ENCODE measurements at places on chromosomes 7 and 10.

DNA sequence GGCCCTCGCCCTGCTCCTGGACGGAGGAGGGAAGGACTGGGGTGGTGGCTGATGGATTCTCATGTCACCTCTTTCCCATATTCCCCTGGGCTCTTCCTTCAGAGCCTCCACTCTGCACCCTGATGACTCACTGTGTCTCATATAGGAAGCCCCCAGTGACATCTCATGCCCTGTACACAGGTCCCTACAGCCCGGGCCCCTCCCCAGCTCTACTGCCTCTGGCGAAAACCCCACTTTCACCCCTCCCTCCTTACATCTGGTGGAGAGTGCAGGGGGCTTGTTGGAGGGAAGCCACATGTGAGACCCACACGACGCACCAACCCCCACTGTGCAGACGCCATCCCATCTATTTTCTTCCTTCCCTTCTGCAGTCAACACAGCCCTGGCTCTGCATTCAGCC, 72.8 kb upstream of the ZNF479 start:
- no peak for DNase-seq

- no peak for DNase-seq
Measured at GRCh38 chr7:84195295-84196060, 889 bp upstream of the SEMA3A start.

- DNase-seq: no peak
Measured at GRCh38 chr7:37208528-37208927, 240.1 kb downstream of the ELMO1 start.

GRCh38 chr10:124020981-124021815, 72.2 kb downstream of the CHST15 start:
- no peak for DNase-seq

DNA sequence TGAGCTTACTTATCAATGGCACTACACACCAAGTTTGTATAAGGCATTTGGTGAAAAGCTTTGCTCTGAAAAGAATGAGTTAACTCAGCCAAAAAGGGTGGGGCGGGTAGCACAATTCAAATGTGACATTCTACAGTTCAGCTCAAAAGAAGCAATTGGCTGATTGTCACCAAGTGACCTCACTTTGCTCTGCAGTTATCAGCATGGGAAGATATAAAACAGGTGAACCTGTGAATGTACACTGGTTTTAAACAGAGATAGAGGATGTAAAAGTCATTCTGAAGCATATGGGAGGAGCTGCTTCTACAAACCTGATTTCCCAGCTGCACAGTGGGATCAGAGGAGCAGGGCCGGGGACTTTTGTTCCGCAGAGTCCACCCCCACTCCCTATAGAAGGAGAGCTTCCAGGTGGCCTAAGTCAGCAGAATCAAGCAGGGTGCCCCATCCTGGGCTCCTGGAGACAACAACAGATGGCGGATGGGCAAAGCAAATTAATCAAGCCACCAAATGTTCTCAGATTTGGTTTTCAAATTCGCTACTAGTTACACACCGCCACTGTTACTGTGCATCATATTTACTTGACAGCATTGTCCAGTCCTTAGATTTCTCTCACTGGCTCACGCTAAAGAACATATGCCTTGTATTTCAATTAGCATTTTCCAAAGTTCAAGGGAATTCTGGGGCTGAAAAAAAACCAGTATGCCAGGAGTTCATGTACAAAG, 27.5 kb upstream of the NPVF start:
- DNase-seq: no peak

DNA sequence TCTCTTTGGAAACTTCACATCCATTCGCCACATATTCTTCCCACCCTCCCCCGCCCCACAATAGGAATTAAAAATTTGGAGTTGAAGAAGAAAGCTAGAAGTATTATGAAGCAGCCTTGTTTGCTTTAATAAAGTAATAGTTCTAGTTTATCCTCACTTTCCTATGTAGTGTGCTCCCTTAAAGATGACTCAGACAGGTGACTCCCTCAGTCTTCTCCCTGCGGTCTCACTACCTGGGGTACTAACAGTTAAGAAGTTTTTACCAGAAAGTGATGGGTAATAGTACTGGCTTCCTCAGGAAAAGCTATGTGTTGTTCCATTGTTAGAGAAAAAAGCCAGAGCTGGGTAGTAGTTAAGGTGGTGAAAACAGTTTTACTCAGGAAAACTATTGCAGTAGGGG, 58.6 kb downstream of the CCNY start:
- DNase-seq: no peak

- DNase-seq: no peak
Measured at GRCh38 chr7:86749741-86750665, 106.3 kb downstream of the GRM3 start.

DNA sequence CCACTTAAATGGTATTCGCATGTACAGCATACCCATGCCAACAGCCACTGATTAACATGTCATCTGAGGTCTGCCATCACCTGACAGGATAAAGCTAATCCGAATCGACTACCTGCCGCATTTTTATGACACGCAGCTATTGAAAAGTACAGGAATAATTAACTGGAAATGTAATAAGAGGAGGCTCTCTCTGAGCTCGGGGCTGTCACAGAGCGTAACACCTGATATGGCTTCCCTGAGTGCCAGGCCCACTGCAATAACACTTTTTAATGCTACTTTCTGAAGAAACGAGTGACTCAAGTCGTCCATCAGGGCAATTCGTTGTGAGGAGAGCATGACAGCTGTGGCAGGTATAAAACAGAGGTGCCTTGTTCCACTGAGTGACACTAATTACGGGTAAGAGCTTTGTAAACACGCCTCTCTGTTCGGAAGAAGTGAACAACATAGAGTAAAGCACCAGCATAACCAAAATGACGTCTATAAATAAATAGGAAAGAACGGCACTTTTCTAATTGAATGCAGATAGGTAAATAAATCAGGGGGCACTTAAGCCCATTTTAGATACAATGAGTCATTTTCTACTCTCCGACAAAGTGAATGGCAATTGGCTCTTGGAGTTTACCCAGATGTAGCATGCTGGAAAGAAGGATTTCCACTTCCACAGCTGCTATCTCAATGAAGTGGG, 56.5 kb upstream of the CREB5 start:
- no peak for DNase-seq

DNA sequence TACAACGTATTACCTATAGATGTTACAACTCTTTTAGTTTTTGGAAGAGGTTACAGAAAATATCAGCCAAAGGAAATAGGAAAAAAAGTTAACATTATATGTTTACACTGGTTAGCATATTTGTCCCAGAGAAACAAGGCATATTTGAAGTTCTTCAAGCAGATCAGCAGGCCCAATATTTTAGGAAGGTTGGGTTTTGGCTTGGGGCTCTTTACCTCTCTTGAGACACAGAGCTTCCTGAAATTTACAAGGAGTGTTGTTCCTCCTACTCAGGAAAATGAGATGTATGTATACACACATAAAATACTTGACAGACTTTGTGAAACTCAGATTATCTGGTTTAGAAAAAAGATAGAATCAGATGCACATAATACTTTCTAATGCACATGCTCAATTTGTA, 323.6 kb downstream of the HGF start:
- DNase-seq: no peak

- DNase-seq: no peak
Measured at GRCh38 chr10:132704008-132704814, 81.7 kb downstream of the NKX6-2 start.

- no peak for DNase-seq
Measured at GRCh38 chr7:116367171-116367813, 132.2 kb upstream of the CAV2 start.

DNA sequence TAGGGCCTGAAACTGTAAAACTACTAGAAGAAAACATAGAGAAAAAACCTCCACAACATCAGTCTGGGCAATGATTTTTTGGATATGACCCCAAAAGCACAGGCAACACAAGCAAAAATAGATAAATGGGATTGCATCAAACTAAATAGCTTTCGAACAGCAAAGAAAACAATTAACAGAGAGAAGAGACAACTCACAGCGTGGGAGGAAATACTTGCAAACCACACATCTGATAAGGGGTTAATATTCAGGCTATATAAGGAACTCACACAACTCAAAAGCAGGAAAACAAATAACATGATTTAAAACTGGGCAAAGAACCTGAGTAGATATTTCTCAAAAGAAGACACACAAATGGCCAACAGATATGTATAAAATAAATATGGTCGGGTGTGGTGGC, 7.7 kb upstream of the GSTK1 start:
- no peak for DNase-seq

DNA sequence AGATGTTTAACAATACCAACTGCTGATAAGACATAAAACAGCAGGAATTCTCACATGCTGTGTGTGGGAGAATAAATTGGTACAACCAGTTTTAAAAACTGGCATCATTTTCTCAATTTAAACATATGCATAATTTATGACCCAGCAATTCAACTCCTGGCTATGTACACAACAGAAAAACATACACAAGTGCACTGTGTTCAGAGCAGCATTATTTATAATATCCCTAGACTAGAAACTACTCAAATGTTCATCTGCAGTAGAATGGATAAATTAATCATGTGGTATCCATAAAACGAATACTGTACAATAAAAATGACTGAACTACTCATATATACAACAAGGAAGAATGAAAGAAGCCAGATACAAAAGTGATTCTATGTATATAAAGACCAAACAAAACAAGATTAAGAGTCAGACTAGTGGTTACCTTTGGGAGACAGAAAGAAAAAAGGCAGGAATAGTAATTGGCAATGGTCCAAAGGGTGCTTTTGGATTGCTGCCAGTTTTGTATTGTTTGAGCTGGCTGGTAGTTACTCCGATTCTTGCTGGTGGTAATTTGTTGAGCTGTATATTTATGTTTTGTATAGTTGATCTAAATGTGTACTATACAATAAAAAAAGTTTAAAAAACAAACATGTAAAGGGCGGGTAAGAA, 306.0 kb downstream of the TFEC start:
- DNase-seq: no peak

GRCh38 chr10:58969576-58969975, 206.9 kb upstream of the PHYHIPL start:
- DNase-seq: no peak

DNA sequence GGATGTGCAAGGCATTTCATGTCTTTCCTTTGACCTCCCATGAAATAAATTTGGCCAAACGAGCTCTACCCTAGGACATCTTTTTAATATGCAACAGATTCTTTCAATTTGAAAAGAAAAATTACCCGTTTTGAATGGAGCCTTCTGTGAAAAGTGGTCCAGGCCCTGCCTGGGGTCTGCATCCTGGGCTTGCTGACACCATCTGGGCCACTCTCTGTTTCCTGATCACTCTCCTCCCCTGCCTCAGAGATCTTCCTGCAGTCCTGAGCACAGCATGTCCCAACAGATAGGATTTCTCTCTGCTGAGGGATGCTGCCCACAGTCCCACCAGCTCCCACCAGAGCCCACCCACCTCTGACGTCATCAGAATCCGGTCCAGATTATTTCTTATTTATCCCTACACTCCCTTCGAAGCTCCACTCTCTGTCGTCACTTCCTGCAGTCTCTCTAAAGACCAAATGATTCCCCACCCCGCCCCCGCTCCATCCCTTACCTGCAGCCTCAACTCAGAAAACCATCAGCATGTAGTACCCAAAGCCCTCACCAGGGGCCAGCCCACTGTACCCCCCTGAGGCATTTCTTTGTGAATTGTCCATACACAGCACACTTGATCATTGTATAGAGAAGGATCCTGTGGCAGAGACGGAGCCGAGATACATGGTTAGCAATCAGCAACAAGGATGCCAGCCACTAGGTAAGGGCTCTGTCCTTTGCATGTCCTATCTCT, 192.1 kb upstream of the MGMT start:
- DNase-seq: no peak

DNA sequence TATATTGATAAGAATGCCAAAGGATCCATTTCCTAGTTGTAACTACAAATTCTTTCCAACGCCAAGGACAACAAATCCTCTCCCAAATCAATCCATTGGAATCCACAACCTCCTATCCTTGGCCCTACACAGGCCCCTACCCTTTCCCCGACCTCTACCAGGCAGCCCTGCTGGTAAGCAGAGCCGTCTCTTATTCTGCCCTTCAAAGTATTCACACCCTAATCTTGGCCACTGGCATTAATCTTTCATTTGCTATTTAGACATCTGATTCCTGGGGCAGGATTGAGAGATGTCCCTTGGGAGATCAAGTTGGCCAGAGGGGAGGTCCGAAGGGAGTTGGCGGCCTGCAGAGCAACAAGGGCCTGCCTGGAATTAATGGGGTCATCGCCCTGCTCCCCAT, 161.4 kb downstream of the PLXNA4 start:
- DNase-seq: no peak

DNA sequence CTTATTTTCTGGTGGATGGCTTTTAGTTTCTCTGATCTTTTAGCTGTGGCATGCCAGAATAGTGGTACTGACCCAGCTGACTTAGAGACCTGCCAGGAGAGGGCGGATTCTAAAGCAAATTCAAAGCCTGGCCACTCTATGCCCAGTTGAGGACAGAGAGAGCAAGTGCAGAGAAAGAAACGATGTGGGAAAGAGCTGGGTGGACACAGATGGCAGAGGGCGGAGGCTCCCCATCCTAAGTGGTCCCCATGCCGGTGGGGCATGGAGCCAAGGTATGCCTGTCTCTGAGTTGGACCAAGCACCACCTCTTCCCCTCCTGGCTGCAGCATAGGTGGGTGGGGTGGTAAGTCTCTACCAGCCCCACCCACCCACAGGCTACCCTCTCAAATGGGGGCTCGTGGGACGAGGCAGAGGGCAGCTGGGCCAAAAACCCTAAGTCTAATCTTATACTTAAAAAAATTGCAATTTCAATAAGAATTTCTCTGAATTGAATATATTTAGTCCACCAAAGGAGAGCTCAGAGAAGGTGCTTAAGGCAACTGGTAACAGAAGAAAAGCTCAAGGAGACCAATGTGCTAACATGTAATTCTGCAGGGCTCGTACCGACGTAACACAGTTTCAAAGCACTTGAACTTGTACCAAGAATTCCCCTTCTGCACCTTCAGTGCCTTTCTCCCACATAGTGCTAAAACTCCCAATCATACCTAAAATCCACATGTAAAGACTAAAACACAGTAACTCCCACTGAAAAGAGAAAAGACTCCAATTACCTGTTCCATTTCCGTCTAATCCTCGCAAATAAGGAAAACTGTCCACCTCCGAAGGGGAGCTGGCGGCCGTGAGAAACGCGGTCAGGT, 85.7 kb upstream of the NMT2 start:
- no peak for DNase-seq

DNA sequence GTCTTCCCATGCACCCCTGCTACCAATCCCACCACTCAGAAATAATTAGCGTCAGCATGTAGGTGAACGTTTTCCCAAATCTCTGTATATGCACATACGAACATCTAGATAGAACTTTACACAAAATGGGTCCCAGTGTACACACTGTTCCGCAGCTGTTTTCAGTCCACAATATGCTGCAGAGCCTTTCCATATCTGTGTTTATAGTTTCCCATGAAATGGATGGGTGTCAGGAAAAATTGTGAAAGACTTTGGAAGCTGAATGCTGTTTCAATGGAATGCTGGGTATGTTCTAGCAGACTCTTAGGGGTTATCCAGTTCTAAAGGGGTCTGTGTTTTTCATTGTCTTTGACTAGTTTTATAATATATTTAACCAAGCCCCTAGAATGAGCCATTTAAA, 13.8 kb downstream of the GRK5 start:
- no peak for DNase-seq

GRCh38 chr10:27601946-27602538, 97.9 kb downstream of the RAB18 start:
- DNase-seq: no peak

Measured in stimulated activated CD4-positive, alpha-beta T cell treated with anti-CD3 and anti-CD28 coated beads, Interleukin-1b, Interleukin-23, amount 100 ng/mL, for 4 hours (primary cell).